ENCODE measurements at places on chromosomes 2 and 18.

GRCh38 chr18:37720663-37721062 lies 155.1 kb upstream of the CELF4 start:
- no peak for DNase-seq

DNA sequence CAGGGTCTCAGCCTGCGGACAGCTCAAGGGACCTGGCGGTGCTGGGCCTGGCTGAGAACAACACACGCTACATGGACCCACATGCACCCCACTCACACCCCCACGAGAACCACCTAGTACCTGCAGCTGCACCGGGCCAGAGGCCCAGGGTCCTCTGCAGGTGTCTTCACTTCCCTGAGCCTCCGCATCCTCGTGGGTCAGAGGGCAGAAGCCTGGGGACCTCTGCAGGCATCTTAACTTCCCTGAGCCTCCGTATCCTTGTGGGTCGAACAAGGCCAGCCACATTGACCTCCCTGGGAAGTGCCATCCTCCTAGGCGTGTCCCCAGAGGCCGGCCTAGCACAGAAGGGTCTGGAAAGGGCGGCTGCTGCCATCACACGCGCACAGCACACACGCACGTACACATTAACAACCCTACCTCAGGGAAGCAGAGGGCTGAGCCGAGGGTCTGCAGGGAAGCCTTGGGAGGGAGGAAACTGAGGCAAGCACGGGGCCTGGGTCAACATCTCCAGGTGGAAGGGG lies 62.5 kb upstream of the HPCAL1 start:
- DNase-seq, result no peak

GRCh38 chr18:28469946-28470345 lies 293.0 kb upstream of the CDH2 start:
- DNase-seq, result no peak

- no peak for DNase-seq
Observed at GRCh38 chr2:190255676-190256075, 64.0 kb downstream of the HIBCH start.

DNA sequence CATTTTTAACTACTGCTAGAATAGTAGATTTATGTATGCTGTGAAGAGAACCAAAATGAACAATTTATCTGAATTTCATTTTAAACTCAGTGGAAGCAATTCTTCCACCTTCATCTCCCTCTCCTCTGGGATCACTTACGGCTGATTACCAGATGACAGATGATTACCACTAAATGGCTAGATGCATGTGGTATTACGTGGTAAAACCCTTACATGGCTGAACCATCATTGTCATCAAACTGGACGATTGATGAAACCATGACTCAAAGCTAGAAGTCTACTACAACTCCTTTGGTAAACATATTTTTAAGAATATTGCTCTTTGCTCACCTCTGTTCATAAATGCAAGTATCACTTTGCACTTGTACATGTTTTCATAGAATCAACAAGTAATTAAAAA lies 48.5 kb upstream of the DOCK10 start:
- DNase-seq, result no peak

DNA sequence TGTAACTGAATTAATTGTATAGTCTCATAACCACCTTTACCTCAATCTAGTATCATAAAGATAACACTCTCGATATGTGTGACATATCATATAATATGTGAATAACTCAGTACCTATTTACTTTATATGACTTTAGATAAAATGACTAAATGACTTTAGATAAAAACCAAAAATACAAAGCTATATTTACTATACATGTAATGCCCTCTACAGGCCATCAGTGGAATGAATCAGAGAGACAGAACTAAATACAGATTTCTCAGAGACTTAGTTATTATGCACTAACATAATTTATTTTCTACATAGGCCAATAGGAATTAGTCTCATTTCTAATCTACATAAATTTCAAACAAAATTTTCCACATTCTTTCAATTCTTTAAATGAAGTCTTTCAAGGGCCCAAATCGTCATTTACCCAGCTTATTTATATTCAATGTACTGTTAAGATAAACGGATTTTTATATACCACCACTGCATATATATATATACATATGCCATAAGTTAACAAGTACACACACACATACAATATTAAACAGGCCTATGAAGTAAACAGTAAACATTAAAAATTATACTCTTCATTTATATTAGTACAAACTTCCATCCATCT lies 219.9 kb downstream of the EXOC6B start:
- peak; percentile 4 for DNase-seq

DNA sequence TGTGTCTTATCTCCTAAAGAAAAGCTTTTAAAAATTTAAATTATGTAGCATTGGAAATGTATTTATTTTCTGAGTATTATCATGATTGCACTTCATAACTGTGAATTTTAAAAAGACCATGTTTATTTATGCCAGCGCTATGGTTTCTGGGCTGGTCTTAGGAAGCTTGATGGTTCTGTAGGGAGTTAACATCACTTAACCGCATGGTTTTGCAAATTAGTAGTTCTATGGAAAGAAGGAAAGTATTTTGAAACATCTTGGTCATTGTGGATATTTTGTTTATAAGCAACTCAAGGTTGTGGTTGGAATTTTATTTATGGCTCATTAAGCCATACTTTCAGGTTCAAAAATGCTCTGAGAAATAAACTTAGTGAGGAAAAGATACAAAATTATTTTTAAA lies 549.4 kb downstream of the STK39 start:
- DNase-seq, result no peak

DNA sequence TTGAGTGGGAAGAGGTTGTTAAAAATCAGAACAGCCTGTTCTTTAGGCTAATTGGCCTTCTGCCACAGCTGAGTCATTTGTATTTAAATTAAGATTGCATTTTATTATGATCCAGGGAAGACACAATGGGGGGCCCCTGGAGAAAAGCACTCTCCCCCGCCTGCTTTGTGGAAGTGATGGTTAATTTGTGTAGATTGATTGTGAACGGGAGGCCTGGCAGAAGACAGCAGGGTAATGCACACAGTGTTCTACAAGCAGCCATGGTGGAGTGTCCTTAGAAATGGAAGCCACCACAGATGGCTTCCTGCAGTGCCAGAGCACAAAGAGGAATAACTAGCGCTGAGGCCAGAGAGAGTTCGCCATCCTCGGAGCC lies 19.6 kb downstream of the RAMP1 start:
- DNase-seq, result no peak

DNA sequence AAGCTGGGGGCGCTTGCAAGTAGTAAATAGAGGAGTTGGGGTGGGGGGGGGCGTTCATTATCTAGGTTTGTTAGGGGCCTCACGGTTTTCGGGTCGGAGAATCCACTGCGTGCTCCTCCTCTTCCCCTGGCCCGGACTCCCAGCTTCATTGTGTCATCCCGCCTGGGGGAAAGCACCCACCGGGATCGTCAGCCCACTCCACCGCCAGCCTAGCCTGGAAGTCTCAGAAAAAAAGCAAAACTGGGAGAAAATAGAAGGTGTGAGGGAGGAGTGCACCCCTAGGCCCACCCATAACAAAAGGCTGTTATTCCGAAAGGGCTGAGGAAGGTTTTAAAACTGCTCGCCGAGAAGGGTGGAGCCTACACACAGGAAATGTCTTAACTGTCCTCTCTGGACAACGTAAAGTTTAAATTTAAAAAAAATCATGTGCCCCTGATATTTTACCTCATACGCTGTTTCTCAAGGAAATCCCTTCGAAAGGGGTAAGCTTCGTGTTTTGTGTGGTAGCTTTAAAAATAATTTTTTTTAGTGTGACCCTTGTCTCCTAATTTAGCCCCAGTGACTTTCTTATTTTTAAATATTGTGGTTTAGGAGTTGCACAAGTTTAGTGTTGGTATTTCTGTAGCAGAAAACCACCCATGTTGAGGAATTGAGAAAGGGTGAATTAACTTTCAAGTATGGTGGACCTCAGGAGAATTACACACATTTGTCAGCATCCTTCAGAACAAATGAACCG lies 104.2 kb downstream of the SPTBN1 start:
- DNase-seq, result peak; percentile 62

DNA sequence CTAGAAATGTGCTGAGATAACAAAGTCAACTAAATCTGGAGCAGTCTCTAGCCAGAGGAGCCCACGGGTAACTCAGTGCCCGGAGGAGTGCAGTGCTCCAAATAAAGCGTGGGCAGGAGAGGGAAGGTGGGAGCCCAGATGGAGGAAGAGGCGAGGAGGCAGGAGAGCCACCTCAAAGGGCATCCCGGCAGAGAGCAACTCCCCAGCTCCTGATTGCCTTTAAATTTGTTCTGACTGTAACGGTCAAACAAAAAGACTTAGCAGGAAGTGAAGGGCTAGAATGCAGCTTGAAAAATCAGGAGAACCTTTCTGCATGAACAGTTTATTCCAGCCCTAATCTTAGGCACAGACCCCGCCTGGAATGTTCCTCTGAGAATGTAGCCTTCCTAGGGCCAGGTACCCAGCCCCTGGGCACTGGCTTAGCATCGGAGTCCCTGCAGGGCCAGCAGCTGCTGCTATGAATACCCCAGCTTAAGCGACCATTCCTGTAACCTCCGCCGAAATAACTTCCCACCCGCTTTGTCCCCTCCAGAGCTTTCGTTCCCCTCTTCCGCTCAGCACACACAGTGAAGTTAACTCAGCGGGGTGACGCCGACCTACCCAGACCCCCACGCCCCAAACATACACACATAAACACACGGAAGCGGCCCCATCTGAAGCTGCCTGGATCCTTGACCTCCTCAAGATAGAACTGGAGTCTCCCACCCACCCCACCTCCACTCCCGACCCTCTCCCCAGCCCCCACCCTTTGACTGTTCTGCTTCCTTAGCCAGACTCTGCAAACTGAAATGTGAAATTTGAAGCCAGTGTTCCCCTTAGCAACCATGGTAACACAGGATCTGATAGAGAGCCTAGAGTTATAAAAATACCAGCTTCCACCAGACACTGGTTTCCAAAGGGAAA lies 123.2 kb downstream of the SMAD7 start:
- no peak for DNase-seq

DNA sequence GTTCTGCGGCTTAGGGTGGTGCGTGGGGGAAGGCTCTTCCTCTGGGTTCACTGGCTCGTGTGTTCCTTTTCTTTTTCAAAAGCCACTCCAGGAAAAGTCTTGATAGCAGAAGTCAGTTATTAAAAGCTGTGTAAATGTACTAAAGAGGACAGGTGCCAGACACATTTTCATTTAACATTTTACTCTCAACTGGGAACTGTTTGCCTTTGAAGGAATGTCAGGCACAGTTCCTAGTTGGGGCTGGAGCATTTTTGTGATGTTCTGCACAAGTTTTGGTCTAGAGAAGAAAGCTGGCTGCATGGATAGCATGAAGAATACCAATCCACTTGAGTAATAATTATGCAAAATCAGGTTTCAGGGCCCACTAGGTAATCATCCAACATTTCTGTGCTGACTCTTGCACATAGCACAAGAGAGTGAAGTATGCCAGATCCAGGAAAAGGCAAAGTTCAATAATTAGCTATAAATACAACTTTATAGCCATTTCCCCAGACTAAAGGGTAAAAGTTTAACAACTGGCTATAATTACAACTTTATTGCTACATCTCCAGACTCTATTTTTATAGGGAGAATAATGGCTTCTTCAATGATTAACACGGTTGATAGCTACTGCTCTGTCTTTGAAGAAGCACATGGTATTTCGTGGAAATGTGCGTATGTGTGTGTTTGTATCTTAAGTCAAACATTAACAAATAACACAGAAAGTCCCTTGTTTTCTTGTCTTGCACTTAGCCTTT lies 16.2 kb downstream of the SCYGR8 start:
- DNase-seq, result no peak

All from RPMI8226 (cell line).